ENCODE measurements at places on chromosomes 3 and 15.

DNA sequence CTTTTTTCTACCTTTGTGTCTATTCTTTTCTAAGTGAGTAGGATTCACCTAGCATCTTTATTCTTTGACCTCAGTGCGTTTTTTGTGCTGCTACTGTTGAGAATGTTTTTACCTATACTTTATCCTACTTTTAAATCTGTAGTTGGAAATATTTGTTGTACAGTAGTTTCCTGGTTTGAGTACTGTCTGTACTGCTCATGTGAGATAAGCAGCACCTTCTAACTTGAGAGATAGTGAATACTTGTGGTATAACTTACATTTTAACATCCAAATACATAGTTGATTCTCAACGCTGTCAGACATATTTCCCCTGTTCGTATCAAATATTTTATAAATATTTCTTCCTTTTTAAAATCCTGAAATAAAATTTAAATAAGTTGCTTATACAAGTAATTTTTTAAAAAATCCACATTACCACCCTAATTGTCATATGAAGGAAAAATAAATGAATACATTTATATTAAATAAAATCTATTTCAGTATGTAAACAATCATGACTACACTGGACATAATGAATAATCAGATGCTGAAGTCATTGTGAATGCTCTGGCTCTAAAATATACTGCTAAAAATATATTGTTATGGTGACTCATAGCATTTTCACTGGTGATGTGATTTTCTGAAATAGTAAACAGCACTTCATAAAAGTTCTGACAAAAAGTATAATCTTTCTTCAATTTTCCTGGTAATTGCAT, 17.4 kb downstream of the ATP11B start:
- no peak for DNase-seq

DNA sequence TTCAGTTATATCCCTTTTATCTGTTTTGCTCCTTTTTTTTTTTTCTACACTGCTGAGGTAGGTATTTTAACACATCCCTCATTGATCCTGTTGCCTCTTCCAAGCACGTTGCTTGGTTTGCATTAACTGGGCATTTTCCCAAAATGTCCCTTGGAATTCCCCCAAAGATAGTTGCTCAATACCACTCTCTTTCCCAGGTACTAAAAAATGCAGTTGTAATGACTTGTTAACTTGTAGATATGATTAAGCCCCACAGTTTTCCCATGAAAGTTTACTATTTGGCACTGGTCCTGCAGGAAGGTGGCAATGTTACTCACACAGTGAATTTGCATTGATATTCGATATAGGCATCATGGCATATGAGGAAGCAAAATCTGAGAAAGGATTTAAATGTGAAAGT, 67.1 kb downstream of the GRM7 start:
- no peak for DNase-seq

DNA sequence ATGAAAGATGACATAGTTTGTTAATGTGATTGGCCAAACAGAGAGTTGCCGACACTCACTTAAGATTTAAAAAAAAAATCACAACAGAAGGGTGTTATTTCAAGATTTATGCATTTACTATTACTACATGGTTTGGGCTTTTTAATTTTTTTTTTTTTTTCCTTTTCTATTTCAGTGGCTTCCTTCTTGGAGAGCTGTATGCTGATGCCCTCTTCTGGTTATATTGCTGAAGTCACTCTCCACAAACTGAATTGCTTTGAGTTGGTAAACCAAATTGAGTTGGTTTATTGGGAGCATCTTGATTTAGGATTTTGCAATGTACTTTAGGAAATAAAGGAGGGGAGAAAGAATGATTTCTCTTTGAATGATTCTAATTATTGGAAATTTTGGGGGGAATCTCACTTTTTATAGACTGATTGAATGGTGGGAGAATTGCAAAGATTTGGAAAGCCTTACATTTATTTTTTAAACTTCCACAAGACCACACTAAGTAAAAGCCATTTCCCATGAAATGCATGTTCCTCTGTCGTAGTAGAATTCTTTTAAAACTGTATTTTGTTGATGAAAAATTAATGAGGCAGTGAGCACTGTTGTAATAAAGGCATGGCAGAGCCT, 186.6 kb upstream of the FEZF2 start:
- peak; percentile 40 for DNase-seq

DNA sequence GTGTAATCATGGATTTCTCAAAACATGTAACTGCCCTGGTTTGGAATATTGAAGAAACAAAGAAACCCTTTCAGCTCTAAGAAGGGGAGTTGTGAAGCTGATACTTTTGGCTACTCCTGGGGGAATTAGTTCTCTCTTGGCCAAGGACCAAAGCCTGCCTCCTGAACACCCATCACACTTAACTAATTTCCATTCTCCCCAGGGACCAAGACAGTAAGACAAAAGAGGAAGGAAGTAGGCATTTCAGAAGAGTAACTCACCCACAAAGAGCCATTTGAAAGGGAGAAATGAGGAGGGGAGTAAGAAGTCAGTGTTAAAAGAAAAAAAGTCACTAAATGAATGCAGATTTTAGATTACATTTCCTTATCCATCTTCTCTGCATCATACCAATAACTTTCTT, 328.0 kb upstream of the SOX2 start:
- peak; percentile 1 for DNase-seq

- peak; percentile 34 for DNase-seq
Observed at GRCh38 chr3:2303566-2303965, 204.9 kb downstream of the CNTN4 start.

GRCh38 chr3:131350506-131350905, 31.1 kb upstream of the NUDT16 start:
- no peak for DNase-seq

- peak; percentile 83 for DNase-seq
Observed at GRCh38 chr15:48541341-48542278, 103.9 kb downstream of the FBN1 start.

GRCh38 chr3:8625991-8626390, 18.6 kb downstream of the SSUH2 start:
- peak; percentile 58 for DNase-seq

- peak; percentile 66 for DNase-seq
Observed at GRCh38 chr3:8712045-8712907, 21.3 kb upstream of the CAV3 start.

DNA sequence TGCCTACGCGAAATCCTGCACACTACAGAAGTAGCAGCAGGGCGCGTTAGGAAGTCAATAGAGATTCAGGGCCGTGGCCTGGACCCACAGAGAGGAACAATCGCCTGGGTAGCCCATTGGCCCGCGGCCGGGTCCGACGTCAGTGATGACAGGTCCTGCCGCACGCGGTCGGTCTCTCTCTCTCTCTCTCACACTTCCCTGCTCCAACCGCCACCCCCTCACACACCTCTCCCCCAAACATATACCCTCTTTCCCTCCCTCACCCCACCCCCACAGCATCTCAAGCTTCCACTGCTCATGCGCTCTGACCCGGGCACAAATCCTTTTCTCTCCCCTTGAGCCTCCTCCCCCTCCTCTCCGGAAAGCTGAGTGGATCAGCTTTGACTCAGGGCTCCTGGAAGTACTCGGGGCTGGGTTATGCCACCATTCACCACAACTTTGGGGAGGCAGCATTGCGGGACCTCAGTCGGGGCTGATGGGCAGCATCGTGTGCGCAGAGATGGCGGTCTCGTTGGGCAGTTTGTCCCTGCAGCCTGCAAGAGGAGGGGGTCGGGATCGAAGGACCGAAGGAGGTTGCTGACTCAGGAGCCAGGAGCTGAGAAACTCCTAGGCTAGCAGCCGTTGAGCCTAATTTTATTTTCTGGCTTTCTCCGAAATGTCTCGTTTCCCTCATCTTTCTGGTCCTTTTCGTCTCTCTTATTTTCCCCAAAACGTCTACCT, 9.0 kb downstream of the ZIC4 start:
- peak; percentile 100 for DNase-seq

GRCh38 chr3:23421811-23422516, 218.8 kb downstream of the UBE2E2 start:
- no peak for DNase-seq

GRCh38 chr15:84814916-84815315, 2.2 kb upstream of the ALPK3 start:
- DNase-seq = no peak

DNA sequence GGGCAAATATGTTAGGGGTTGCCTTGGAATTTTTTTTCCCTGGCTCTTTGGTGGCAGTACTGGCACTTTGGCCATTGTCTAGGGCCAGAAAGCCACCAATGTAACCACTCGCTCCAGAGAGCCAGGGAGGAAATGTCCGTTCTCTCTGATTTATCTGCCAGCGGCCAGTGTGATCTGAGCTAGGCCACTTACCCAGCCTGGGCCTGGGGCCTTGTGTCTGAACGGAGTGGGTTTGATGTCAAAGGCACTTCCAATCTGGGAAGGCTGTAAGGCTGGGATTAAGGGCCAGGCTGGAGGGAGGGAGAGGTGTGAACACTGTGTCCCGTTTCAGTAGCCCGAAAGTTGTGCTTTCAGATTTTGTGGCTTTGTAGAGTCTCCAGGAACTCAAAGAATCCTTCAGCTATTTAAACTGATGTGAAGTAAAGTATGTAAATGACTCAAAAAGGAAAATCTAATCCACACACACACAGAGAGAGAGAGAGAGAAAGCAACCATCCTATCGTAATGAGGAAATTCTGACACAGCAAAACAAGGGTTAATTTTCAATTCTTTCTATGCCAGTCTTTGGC, 271.0 kb downstream of the PDZRN3 start:
- peak; percentile 70 for DNase-seq

DNA sequence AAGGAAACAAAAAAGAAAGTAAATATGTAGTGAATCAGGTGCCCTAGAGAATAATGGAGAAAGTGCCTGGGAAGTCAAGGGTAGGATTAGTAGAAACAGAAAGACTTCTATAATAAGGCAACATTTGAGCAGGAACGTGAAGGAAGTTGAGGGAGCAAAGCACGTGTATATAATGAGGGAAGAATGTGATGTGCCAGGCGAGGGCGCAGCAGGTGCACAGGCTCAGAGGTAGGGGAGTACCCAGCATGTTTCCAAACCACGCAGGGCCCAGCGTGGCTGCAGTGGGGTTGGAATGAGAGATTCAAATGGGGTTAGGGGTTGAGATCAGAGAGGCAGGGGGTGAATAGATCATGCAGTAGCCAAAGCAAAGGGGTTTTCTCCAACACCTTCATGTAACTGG, 91.9 kb upstream of the VGLL4 start:
- DNase-seq = no peak

GRCh38 chr3:154132777-154133375, 11.7 kb downstream of the ARHGEF26 start:
- DNase-seq = no peak

DNA sequence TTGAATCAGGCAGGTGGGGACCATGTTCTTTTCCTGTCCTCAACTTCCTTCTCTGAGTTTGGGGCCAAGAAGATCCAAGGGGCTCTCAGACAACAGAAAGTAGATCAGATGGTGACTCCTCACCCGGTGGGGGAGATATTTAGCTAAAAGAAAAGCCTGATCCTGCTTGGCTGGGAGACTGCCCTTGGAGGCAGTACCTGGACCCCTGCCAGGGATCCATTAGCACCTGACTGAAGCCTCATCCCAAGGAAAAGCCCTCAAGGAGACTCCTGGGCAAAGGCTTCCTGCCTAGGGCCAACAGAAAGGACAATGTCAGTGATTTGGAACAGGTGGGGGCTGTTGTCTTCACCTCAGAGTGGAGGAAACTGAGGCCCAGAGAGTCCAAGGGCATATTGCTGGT, 33.5 kb upstream of the HHATL start:
- DNase-seq = no peak

- DNase-seq = no peak
Observed at GRCh38 chr3:38473229-38473628, 19.5 kb downstream of the ACVR2B start.

- DNase-seq = no peak
Observed at GRCh38 chr3:4714045-4714444, 220.9 kb downstream of the ITPR1 start.

GRCh38 chr3:169929830-169930519, 18.6 kb downstream of the SAMD7 start:
- no peak for DNase-seq

GRCh38 chr15:64542091-64542490, 81.7 kb downstream of the ZNF609 start:
- no peak for DNase-seq

DNA sequence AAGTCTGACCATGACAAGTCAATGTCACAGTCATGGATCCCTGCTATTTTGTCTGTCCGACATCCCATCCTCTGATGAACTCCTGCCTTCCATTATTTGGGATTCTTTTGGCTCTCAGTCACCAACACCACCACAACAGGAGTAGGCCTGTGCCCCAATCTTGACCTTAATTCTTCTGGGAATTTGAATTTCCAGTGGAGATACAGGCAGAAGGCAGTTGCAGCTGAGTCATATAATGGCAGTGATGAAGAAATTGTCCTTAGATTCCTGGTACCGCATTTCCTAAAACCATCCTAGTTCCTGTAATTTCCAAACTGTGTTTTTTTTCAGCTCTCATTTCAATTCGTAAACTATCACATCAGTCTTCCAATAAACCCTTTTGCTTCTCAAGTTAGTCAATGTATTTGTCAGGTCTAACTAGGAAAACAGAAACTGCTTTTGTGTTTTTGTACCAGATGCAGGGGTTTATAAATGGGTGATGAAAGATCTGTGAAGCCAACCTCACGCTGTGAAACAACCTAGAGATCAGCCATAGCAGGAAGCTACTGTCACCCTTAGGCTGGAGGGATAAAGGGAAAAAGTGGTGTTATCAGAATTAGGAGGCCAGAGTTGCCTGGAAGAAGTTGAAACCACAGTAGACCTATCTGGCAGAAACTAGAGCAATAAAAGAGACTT, 126.3 kb upstream of the TMEM108 start:
- DNase-seq = peak; percentile 69

GRCh38 chr3:32456429-32457130, 46.1 kb downstream of the CMTM6 start:
- DNase-seq = no peak

DNA sequence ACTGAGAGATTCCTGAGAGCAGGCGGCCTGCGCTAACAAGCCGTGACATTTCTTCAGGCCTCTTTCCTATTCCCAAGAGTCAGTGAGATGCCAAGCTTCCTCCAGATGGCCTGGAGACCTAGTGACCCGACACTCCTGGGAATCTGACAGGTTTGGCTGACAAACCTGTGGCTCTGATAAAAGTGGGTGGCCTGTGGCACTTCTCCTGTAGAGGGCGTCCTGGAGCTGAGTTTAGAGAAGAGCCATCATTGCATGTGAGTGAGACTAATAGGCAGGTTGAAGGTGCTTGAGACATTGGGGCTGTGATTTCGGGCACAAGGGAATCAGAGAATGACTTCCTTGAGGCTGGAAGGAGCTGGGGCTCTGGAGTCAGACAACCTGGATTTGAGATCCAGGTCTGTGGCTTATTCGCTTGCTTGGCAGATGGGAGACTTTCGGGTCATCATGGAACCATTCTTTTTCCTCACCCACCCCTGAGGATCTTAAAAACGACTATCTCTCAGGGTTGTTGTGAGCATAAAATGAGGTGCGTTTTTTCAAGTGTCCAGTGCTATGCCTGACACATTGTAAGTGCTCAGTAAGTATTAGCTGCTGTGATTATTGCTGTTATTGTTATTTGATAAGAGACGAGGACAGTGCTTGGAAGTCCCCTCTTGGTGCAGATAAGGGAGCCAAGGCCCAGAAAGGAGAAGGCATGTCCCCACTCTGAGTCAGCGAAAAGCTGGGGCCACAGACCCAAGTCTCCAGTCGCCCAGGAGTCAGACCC, 77.2 kb downstream of the SCN10A start:
- peak; percentile 40 for DNase-seq
